Colonic mucosa (tissue), 4 donors: ENCODE measurements at places on chromosomes 16 and 17. TPM values are rescaled to one million over a fixed set of nuclear protein-coding genes. Genes with fewer than 3 reads are reported as not detected.
A peak's percentile ranks its signal among the peaks of the same experiment; 100 is the strongest.

GRCh38 chr16:794091-794822 lies 5.8 kb downstream of the CHTF18 start:
- no peak for DNase-seq

MYO15B gene
- total RNA-seq: 210 TPM

DNA sequence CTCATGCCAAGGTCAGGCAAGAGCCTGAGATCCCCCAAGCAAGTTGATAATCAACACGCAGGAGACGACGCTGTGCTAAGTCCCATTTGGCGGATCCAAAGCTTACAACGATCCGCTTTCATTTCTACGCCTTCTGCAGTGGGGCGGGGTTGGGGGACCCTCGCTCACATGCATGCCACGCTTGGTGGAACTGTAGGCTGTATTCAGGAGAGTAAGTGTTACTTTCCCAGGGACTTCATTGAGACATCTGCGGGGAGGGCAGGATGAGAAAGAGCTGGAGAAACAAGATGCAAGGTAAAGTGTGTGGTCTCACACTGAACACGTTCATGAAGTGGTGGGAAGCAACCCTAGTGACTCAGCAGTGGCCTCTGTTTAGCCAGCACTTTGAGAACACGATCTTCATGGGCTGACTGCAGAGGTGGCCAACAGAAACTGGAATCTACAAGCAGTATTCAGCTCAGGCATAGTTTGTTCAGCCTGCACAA lies 100.5 kb downstream of the XYLT1 start:
- DNase-seq: no peak

- DNase-seq: peak; percentile 88
These were observed 26.3 kb downstream of the NFE2L1 start for GRCh38 chr17:48074322-48075081.

ZFPM1 gene
- 12.5 TPM for total RNA-seq

DNA sequence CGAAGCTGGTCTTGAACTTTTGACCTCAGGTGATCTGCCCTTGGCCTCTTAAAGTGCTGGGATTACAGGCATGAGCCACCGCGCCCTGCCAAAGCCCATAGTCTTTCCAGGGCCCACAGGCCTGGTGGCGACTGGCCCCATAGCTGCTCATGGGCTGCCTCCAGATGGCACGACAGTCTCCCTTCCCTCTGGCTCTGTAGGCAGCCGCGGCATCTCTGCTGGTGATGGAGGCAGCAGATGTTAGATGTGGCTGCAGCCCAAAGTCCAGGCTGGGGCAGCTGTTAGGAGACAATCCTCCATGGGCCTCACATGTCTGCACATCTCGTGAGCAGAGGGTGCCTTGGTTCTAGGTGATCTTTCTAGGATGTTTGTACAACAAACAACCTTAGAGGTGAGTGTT lies 69.7 kb upstream of the DNAJA2 start:
- no peak for DNase-seq

PIMREG gene
- total RNA-seq: 4.3 TPM

DNA sequence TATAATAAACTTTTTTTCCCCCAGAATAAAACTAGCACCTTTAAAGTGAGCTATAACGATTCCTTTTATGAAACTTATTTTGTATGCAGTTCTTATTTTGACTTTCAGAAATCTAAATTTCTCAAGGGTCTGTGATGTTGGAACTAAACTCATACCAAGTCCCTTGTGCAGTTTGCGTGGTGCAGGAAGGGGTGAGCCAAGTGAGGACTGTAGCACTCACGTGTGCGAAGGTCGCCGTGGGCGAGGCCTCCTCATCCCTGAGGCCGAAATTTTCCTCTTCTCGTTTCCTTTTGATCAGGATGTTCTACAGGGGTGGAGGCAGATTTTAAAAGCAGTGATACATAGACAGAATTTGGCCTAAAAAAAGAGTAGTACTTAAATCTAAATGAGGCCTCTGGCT lies 73.7 kb downstream of the RPTOR start:
- no peak for DNase-seq

- no peak for DNase-seq
These were observed 20.9 kb upstream of the MPRIP start for GRCh38 chr17:17021194-17021863.
